A673 (cell line): ENCODE measurements at places on chromosomes 7 and 10. TPM values are rescaled to one million over a fixed set of nuclear protein-coding genes. Genes with fewer than 3 reads are reported as not detected.

The BAIAP2L1 gene
- total RNA-seq = 0.77 and 0.92 TPM in 2 replicates

The OTUD1 gene
- 22.5 and 23.9 TPM in 2 replicates for total RNA-seq

The TBRG4 gene
- total RNA-seq = 127 and 136 TPM in 2 replicates

The CYP3A7 gene
- not detected in 2 replicates for total RNA-seq

- peaks cover 58% of the 10 kb centered on the region for H3K4me1 ChIP-seq
- H3K27ac ChIP-seq = no peak overlapping the region
- H3K27me3 ChIP-seq = no peaks in the 10 kb centered on the region
- DNase-seq = peak; percentile 46
- H3K4me3 ChIP-seq = no peak overlapping the region
Measured at GRCh38 chr7:91352091-91352490, 87.9 kb downstream of the FZD1 start.

GRCh38 chr7:115474137-115474536 lies 552.2 kb downstream of the MDFIC start:
- H3K27ac ChIP-seq = no peak overlapping the region
- H3K36me3 ChIP-seq = no peaks in the 10 kb centered on the region
- no peaks in the 10 kb centered on the region for H3K27me3 ChIP-seq

DNA sequence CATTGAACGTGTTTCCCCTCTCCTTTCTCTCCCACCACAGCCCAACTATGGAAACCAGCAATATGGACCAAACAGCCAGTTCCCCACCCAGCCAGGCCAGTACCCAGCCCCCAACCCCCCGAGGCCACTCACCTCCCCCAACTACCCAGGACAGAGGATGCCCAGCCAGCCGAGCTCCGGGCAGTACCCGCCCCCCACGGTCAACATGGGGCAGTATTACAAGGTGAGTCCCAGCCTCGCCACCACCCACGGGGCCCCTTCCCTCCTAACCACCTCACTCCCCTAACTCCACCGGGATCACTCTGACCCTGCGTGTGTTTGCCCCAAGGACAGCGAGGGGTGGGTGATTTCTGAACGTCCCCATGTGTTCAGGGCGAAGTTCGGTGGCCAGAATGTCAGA lies 50.8 kb upstream of the PPIF start:
- H3K4me1 ChIP-seq = no peaks in the 10 kb centered on the region
- H3K36me3 ChIP-seq = peaks cover 34% of the 10 kb centered on the region
- no peak overlapping the region for H3K27ac ChIP-seq

GRCh38 chr7:40151504-40151903 lies 16.7 kb downstream of the SUGCT start:
- no peak for DNase-seq
- H3K27me3 ChIP-seq = no peaks in the 10 kb centered on the region
- H3K27ac ChIP-seq = no peak overlapping the region
- no peaks in the 10 kb centered on the region for H3K4me1 ChIP-seq

DNA sequence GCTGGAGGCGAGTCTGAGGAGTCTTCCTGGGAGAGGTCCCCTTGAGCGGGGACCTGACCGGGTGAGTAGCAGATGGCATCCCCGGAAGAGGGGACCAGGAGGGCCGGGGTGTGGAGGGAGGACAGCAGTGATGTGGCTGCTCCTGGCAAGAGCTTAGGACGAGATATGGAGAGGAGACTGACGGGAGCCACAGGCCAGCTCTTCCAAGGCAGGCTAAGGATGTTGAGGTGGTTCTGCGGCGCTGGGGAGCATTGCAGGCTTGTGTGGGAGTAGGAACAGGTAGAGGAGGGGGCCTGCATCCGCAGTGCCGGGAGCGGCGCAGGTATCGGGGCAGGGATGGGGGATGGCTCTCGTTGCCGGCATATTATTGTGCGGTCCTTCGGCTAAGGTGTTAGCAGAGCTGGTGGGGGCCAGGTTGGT lies 76.7 kb upstream of the ANLN start:
- H3K4me1 ChIP-seq = peaks cover 17% of the 10 kb centered on the region
- no peak for DNase-seq
- H3K27me3 ChIP-seq = no peaks in the 10 kb centered on the region
- no peaks in the 10 kb centered on the region for H3K36me3 ChIP-seq
- no peak overlapping the region for H3K4me3 ChIP-seq

The CDC14C gene
- total RNA-seq = not detected in 2 replicates

The NAT16 gene
- not detected in 2 replicates for total RNA-seq

DNA sequence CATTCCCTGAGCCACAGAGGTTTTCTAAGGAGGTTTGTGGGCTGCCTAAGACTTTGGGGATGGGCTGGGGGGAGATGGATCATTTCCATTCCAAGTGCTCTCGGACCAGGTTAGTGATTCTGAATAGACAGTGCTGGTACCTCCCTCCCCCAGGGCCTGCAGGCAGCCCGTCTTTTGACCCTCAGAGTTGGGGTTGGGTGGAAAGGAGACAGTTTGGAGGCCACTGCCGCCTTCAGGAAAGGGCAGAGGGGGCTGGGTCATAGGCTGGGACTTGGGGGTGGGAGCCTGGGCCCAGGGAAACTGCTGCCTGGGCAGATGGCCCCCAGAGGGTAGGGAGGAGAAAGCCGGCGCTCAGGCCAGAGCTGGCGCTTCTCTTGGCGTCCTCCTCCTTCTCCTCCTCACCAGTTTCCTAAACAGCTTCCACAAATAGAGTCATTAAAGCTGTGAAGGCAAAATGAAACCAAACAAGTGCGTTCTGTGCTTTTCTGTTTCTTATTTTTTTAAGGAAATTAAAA lies 4.4 kb downstream of the UNC5B start:
- peak overlapping the region; percentile 54 for H3K27ac ChIP-seq
- no peaks in the 10 kb centered on the region for H3K36me3 ChIP-seq
- no peak for DNase-seq
- no peaks in the 10 kb centered on the region for H3K27me3 ChIP-seq
- H3K4me1 ChIP-seq = peaks cover 65% of the 10 kb centered on the region
